ENCODE measurements at places on chromosomes 7 and 10.

DNA sequence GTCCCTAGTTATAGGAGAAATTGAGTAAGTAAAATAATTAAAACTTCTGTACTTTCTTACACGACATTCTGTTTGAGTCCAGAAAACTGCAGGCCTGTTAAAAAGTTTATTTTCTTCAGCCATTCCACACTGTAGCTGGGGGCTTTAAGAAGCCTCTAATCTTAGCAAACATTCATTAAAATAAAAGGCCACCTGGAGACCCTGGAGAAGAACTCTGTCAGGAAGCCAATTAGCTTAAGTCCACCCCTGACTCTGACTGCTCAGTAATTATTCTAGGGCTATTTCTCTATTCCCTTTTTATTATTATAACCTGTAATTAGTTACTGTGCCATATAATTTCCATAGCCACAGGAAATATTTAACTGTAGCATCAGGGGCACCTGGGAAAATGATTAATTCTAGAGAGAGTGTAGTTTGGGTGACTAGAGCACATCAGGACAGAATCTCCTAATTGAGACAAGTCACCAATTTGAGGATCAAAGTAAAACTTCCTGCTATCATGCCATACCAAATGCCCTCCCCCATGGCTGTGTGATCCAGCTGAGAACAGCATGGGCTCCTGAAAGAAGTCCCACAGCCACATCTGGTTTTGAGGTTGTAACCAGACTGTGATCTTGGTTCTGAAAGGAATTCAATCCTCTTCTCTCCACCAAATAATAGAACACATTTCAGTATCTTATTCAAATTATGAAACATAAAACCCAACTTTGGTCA is 1302.3 kb downstream of the XPNPEP1 start:
- no peak for DNase-seq

DNA sequence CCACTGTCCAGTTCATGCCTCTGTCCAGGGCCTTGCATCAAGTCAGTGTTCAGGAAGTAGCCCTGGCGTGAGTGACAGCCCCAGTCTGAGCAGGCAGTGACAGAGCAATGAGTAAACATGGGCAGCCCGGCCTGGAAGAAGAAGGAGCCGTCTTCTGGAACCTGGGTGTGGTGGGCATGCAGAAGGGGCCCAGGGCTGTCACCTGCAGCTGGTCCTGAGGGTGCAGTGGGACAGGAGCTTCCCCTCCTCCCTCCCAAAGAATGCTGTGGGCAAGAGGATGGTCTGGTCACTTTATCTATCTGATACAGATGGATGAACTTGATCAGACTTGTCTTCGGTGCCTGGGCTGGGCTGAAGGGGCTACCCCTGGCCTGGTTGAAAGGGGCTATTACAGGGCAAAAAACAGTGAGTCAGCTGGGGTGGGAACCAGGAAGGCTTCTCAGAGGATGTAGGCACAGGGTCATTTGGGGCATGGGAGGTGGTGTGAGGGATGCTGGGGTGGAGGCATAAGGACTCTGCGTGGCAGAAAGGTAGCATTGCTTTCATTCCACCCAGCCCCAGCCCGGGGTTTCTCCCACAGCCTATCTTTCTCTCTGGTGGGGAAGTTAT is 42.7 kb upstream of the PPIF start:
- DNase-seq, result no peak

DNA sequence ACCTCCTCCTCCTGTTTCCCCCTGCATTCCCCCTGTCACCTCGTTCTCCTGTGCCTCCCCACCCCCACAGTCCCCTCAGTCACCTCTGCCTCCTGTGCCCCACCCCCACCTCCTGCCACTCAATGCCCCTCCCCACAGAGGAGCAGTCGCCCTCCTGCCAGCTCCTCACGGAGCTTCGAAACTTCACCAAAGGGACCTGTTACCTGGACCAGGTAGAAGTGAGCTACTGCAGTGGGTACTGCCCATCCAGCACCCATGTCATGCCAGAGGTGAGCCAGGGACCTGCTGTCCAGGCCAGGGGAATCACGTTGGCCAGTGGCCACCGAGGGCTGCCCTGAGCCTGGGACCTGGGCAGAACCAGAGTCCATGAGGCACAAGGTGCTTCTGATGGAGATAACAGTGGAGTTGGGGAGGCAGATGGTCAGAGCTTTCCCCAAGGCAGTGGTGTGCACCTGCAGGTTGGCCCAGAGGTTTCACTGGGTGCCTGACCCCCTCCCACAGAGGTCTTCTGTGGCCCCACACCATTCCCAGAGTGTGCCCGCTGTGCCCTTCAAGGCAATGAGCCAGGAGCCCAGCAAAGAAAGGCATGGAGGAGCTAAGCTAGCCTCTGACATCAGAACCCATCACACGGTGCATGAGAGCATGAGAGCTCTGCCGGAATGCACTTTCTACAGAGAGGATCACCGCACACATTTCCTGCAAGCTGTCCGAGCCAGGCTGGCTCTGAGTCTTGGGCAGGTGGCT is 7.0 kb upstream of the ZNF862 start:
- no peak for DNase-seq

DNA sequence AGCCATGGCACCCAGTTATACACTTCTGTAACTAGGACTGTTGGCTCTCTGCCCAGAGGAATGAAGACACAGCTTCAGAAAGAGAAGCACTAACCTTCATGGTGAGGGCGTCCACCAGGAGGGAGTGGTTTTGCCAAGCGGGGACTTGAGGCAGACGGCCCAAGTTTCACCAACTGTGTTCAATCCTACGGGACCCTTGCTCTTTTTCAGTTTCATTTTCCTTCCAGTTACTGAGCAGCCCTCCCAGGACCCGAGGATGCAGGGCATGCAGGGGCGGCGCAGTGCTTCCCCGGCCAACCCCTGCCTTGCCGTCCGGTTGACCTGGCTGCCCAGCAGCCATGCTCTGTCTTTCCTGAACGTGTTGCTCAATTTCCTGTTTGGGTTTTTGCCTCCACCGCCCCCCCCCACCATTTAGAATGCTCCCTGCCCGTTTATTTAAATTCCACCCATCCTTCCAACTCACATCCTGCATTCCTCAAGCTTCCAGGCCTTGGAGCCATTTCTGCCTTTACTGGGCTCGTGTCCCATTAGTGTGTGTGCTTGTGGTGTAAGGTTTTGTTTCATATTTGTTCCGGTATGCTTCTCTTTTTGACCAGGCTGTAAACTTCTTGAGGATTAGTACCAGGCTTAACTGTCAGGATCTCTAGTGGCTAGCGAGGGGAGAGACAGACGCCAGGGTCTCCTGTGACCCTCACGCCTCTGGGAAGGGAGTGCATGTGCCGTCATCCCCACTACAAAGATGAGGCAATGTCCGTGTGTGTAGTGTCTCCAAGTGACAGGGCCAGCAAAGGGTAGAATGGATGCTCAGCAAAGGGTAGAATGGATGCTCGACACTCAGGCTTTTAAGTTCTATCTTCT is 31.6 kb downstream of the IL15RA start:
- no peak for DNase-seq

DNA sequence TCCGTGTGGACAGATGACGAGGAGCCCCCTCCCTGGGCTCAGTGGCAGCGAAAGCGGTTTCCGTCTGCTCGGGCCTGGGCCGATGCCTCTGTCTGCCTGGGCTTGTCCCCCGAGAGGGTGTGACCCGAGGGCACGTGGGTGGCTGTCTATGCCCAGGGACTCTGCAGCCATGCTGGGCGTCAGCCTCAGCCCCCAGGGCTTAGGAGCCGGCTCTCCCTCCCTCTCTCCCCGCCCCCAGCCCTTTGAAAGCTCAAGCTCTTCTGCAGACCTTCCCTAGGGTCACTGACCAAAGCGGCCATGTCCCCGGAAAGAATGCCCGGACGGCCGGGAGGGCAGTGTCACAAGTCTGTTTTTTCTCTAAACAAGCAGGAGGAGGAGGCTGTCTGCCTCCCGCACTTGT is 7.1 kb downstream of the MICALL2 start:
- DNase-seq, result no peak

GRCh38 chr7:98291717-98292116 is 10.2 kb downstream of the BRI3 start:
- DNase-seq, result no peak

- no peak for DNase-seq
These were observed 220.0 kb upstream of the MBL2 start for GRCh38 chr10:52992567-52992966.

- no peak for DNase-seq
These were observed 205.3 kb upstream of the ZNF32 start for GRCh38 chr10:43854007-43854406.

DNA sequence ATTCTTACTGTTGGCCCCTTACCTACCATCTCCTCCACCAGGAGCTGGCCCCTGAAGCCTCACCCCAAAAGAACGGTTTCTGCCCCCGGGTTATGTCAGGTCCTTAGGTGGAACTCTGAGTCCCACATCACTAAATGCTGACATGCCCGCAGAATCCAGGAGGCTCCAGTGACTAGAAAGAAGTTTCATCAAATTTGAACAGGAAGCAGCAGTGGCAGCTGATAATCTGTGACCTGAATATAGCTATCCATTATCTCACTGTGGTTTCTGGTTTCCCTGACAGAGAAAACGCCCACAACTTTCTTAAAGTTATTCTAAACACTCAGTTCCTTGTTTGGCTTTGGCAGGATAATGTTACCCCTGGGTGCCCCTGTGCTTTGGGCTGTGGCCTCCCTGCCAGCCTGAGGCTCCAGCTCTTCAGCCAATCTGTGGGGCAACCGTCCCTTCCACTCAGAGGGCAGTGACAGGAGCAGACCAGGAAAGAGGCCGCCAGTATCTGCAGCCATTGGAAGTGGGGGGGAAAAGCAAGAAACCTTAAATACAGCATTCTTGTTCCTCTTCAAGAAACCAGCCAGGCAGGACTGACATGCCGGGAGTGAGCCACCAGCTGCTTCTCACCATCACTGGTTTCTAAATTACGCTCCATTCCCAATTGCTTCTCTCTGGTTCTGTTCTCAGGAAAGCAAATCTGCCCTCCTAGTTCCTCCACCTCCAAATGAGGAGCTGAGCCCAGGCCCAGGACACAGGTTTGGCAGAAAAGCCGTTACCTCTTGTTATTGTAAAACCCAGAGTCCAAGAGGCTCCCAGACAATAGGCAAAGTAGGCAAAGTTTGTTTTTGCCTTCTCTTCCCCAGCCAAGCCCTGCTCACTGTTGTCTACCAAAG is 41.2 kb upstream of the VCL start:
- peak; percentile 74 for DNase-seq

- no peak for DNase-seq
These were observed 186.7 kb downstream of the CXCL12 start for GRCh38 chr10:44198096-44198779.

GRCh38 chr10:27715505-27715904 is 30.1 kb downstream of the MKX start:
- DNase-seq, result no peak

- DNase-seq, result no peak
These were observed 28.2 kb downstream of the UBE2H start for GRCh38 chr7:129924602-129925001.

DNA sequence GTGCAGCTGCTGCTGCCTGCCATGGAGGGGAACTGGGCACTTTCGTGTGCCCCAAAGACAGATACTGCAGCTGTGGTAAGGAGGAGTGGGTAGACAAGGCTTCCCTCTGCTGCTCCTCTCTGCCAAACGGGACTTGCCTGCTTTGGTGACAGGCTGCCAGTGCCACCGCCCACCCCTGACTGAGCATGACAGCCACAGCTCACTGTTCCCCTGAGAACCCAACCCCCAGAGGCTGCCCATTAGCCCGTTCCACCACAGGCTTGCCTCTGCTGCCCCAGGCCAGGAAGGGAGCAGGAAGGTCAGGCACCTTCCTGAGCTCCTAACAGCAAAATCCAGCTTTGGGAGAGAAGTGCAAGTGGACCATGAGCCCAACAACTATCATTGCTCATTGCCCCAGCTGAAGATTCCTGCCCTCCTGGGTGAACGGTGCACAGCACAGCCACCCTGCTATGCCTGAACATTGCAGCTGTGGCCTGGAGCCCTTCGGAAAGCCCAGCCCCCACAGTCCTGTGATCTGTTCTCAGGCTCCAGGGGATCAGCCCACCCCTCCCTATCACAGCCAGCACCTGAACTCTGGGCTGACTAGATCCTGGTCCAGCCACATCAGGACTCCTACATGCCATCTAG is 58.7 kb upstream of the ANTXRL start:
- DNase-seq, result peak; percentile 37

DNA sequence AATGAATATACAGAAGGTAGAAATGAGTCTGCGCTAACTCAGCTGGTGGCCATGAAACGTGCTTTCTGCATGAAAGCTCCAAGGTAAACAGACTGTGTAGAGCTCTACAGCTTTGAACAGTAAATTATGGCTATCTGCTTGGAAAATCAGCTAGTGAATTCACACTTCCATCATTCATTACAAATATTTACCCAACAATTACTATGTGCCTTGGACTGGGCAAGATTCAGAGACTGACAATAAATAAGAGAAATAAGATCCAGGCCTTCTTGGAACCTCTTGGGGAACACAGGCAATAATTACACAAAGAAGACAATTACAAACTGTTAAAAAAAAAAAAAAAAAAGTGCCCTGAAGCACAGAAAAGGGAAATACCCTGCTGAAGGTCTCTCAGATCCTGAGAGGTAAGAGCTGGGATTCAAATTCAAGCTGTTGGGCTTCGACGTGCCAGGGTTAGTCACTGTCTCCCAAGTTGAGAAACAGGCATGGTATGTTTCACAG is 15.8 kb downstream of the TSPAN12 start:
- DNase-seq, result no peak

- no peak for DNase-seq
These were observed 89.9 kb upstream of the LSM8 start for GRCh38 chr7:118094044-118094443.

DNA sequence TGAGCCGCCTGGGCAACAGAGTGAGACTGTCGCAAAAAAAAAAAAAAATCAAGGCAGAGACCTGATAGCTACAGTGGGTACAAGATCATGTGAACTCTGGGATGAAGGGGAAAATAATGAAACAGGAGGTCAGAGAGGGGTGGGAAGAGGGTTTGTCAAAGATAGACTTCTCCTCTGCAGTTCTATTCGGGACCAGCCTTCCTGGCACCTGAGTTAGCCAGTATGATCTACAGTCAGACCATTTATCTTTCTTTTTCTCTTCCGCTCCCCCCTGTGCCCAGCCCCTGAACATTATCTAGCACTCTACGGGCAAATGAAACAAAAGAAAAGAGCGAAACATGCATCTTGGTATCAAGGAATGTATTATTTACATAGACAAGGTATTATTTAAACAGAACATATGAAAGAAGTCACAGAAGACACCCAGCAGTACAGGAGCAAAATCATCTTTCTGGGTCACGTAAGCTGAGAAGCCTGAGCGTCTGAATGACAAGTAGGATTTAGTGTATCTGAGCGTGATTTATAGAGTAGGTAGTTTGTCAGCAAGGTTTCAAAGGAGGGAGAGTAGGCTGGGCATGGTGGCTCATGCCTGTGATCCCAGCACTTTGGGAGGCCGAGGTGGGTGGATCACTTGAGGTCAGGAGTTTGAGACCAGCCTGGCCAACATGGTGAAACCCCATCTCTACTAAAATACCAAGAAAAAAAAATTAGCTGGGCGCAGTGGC is 109.0 kb downstream of the PRKCQ start:
- DNase-seq, result no peak

GRCh38 chr7:107169120-107170050 is 582 bp downstream of the HBP1 start:
- DNase-seq, result peak; percentile 98

- peak; percentile 79 for DNase-seq
These were observed at the start of gene LOXL4 for GRCh38 chr10:98267894-98268693. TSS of gene LOXL4 (minus strand) at chr10:98268194. CDS start at chr10:98263019, 5,175 bp downstream.

All from suprapubic skin (tissue), 4 donors.